NCI-H1930 (cell line): ENCODE measurements at places on chromosomes 12 and 14.

DNA sequence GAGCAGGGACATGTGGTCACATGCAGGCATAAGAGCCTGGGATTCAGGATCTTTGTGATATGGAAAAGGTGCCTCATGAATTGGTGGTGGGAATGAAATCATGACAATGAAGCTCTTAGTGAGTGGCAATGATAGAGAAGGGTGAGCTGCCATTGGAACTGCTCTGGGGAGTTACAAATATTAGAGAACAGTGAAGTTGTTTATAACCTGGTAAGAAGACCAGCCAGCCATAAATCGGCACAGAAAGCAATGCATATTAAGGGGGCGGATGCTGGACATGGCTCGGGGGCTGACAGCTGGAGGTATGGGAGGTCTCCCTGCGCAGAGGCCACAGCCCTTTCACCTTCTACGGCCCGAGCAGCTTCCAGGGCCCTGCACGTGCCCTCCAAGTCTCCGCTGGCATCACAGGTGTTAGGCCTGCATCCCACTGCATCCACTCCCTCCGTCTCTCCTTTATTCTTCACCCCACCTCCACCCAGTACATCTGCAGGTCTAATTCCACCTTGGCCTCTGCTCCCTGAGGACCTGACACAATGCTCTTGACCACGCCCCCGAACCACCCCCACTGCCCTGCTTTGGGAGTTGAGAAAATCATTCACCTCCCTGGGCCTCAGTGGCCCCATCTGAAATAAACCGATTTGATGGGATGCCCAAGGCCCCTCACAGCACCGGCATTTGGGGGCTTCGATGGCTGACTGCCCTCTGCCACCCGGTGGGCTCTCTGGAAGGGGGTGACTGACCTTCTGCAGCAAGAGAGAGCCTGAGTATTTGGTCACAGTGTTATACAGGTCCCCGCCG, 4.1 kb downstream of the CACNA2D4 start:
- no peak for DNase-seq

DNA sequence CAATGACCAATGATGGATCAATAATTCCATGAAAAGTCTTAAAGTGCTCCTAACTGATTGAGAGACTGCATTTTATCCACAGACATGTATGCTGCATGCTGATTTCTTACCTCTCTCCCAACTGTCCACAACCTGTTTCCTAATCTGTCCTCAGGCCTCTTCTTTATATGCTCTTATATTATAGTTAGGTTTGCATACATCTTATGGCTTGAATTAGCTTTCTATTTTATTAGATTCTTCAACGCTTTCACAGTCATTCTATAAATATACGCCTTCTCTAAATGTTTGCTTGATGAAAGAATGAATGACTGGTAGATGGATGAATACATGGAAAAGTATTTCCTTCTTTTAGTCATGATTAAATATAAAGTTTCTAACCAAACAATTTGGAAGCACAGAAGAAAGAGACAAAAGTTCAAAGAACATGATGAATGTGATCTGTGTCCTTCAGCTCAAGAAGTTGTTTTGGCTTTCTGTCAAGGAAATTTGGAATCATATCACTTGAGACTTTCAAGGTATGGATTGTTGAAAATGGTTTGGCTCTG, 91.8 kb upstream of the NPAS3 start:
- no peak for DNase-seq

- no peak for DNase-seq
These were observed 63.6 kb downstream of the TMCC3 start for GRCh38 chr12:94586589-94587259.

DNA sequence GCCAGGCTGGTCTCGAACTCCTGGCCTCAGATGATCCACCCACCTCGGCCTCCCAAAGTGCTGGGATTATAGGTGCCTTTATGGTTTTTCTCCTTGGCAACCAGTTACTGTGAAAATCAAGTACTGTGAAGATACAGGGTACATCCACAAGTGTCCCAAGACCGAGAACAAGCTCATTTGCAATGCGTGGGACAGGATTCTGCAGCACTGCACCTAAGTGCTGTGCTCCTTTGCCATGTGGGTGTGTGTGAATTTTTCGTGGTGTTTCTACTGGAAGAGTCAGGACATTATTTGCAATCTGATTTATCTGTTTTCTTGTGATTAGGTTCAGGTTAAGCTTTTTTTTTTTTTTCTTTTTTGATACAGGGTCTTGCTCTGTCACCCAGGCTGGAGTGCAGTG, 7.1 kb upstream of the C14orf93 start:
- no peak for DNase-seq

- no peak for DNase-seq
These were observed 162.1 kb downstream of the NAV3 start for GRCh38 chr12:77992760-77993159.

GRCh38 chr14:94112513-94113063, 2.1 kb downstream of the IFI27 start:
- DNase-seq = no peak

DNA sequence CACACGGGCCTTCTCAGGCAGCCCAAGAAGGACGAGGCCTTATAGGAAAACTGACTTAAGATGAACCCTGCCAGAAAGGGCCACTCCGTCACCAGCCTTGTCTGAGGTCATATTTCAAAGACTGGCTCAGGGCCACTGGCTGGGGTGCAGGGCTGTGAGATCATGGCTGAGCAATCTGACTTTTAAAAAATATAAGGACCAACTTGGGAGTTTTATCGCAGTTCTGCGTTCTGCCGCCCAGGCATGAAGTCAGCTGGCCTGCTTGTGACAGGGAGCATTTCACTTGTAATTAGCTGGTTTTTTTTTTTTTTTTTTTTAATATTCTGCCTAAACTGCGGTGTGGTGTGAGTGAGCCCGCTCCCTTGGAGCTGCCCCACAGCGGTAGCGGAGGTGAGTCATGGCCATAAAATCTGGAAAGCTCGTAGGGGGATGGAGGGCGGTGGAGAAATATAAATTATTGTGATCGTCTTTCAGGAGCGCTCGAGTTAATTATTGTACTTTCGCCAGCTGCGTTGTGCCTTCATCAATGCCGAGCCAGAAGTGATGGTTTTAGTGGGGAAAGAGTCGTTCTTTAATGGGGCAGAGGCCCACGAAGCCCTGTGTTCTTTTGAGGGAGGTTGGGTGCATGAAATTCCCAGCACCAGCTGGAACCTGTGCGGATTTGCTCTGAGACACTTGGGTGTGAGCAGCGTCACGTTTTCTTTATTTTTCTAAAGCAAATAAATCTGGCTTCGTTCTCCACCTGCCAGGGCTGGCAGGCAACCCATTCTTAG, 231.9 kb downstream of the C12orf75 start:
- DNase-seq = no peak

DNA sequence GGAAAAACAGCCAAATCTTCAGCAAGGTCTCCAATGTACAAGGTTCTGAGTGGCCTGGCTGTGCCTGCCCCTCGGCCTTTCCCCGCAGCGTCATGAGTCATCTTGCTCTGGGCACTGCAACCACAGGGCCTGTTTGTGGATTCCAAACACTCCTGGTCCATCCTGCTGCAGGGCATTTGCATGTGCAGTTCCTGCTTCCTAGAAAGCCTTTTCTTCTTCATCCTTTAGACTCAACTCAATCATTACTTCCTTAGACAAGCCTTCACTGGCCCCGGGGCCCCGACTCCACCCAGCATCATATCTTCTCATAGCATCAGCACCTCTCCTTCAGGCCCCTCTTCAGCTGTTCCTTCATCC, 101.8 kb upstream of the EGLN3 start:
- no peak for DNase-seq

DNA sequence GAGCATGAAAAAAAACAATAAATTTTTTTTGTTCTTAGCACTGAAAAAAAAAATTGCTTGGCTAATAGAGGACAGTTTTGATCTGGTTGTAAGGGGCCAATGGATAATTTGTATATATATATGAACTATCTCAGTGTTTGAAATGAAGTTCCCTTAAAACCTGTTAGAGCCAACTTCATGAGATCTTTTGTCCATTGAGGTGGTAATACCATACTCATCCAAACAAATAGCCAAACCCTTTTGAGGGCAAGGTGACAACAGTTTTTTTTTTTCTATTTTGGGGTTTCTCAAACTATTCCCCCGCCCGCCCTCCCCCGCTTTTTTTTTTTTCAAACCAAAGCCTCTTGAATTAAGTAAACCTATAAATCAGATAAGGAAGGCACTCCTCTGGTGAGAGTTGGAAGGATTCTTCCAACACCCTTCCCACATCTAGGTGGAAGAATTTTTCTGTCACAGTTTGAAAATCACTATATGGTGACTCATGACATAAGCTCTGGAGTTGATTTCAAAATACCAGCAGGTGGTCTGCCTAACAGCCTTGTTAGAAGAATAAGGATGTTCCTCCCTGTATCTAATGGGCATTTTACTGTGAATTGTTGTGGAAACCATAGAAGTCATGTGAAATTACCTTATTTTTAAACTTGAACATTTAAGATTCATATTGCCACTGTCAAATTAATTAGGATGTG, 10.2 kb downstream of the ARHGAP5 start:
- DNase-seq = no peak

GRCh38 chr12:132759359-132759758, 2.3 kb downstream of the ANKLE2 start:
- DNase-seq = no peak

DNA sequence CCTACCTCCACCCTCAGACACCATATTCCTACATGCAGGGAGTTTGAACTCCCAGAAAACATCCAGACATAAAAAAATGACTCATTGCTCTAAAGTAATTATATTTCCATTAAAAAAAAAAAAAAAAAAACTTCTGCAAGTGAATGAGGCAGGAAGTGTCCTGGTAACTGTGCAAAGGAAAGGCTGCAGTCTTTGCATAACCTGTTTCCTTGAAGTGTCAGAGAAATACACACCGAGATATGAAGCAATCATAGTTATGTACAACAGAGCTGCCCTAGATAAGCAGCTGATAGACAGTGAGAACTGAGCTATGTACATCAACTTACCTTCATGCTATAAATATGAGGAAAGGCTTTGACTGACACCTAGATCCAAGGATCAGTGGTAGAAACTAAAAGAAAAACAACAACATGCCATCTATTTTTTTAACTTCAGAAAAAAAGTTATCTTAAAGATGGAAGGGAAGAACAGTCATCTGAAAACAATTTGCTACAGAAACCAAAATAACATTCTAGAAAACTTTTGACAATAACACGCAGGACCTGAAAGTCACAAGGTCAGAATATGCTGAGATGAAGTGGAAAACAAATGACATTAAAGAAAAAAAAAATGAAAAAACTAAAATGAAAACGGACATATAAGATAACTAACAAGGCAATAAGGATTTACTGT, 263.2 kb downstream of the SEC23A start:
- no peak for DNase-seq

DNA sequence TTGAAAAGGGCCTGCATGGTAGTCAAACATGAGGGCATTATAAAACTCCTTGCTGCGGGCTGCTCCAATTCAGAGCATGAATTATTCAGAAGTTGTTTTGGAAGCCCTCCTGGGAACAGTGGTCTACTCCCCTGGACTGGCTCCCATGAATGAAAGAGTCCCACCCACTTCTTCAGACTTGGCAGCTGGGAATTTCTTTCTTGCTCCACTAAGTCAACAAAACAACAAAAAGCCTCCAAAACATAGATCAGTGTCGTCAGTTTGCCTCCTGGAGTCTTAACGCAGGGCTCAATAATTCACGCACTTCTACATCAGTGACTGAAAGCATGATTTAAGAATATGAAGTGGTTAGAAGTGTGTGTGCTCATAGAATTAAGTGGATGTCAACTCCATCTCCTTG, 37.9 kb downstream of the AKAP6 start:
- no peak for DNase-seq
